ENCODE measurements at places on chromosomes 7 and 10.

DNA sequence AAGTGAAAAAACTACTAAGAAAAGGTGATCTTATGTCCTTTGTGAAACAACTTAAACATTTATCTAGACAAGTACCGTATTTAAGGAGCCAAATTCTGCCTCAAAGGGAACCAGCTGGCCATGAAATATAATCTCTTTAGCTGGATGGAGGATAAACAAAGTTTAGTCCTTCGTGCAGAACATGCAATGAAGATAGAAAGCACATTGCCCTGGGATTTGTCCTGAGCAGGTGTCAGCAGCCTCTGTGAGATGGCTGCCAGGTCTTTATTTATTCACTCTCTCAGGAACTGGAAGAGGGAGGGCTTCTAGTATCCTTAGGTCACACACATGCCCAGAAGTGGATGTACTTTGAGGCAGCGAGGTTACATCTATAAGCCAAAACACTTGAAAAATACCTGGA lies 57.4 kb upstream of the CASD1 start:
- DNase-seq: no peak

GRCh38 chr10:69397972-69398371 lies 18.7 kb downstream of the TACR2 start:
- DNase-seq: no peak

- DNase-seq: no peak
Measured at GRCh38 chr10:75972491-75973276, 541.3 kb downstream of the LRMDA start.

- DNase-seq: no peak
Measured at GRCh38 chr10:33333260-33334101, 986 bp downstream of the NRP1 start.

Data from stimulated activated CD8-positive, alpha-beta memory T cell treated with anti-CD3 and anti-CD28 coated beads, Interleukin-15, amount 100 ng/mL, for 24 hours (primary cell).